ENCODE measurements at places on chromosomes 5 and 9.

DNA sequence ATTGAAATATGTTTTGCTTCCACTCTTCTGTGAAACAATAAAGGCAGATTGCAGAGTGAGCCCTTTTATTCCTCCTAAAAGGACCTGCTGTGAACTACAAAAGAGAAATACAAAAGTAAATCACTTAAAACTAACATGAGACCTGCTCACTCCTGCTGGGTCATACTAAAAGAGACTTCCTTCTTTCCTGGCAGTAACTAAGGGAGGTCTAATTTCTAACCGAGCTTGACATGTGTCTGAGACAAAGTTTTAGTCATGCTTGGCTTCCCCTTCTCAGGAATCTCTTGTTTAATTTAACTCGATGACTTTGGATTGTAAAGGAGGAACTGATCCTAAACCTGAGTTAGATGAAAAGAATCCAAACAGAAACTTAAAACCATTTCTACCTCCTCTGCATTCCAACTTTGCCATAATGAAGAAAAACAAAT is 86.4 kb upstream of the CDH6 start:
- DNase-seq, result no peak

DNA sequence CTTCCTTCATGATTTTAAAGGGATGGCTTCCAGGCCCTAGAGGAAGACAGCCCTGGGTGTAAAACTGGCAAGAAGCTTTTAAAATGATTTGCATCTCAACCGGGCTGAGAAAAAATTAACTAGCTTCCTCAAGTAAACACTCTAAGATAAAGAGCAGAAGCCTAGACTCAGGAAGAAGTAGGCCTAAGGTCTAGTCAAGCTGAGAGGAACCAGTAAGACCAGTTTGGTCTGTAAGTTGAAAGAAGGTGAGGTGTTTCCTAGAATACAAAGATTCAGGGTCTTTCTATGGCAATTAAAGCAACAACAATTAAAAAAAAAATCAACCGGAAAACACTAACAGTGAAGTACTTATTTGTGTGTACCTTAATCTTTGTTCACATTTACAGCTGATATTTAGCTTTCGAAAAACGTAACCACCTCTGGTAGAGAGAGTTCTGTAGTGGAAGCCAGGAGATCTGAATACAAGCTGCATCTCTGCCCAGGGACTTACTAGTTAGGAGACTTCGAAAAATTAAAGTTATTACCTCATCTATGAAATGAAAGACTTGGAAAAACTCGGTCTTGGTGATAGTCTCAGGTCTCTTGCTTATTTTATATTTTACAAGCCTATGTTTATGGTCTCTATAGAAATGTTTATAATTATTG is 75.7 kb downstream of the TUSC1 start:
- DNase-seq, result no peak

- DNase-seq, result no peak
Observed at GRCh38 chr5:140109018-140109758, 4.7 kb upstream of the PURA start.

DNA sequence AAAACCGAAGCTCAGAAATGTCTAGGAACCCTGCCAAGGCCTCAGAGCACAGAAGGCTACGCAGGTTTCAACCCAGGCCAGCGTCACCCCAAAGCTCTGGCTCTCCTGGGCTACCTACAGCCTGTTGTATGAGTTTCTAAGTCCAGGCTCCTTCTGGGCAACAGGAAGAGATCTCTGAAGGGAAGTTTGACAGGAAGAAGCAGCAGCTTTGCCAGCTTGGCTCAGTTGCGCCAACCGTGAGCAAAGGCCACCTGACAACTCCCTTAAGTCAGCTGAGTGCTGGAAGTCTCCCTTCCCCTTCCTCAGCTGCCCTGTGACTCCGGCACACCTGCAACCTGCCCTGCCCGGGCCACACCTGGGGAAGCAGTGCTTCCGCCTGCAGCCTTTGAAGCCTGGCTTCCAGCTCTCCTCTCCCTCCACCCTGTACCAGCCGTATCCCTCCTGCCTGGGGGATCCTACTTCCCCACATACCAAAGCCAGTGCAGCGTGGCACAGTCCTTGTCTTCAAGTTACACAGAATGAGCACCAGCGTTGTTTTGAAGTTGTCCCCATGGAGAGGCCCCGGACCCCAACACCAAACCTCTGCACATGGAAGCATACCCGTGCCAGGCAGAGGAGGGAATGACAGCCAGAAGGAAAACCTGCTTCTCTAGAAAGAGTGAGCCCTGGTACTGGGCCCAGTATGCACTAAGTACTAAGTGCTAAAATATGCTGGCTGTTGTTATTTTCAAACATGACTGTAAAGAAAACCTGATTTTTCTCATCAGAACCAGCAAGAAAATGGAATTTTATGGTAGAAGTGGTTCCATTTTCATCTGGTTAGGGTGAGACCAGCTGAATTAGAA is 36.5 kb downstream of the SHB start:
- DNase-seq, result no peak

DNA sequence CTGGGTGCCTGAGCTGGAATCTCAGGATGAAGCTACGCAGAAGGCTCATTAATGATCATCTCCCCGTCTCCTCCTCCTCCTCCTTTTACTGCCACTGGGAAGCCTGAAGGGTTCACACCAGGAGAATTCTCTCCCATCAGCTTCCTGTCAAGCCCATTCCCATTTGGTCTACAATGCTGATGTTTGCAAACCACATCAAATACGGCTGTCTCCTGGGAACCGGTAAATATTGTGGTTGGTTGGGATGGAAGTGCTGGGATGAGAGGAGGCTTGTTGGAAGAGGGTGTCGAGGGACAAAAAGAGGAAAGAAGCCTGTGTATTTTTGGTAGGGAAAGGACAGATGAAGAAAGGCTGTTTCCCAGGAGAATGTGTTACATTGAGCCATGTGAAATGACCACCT is 13.2 kb upstream of the S1PR3 start:
- DNase-seq, result no peak

GRCh38 chr5:56543441-56544388 is 271.6 kb upstream of the MAP3K1 start:
- DNase-seq, result no peak

DNA sequence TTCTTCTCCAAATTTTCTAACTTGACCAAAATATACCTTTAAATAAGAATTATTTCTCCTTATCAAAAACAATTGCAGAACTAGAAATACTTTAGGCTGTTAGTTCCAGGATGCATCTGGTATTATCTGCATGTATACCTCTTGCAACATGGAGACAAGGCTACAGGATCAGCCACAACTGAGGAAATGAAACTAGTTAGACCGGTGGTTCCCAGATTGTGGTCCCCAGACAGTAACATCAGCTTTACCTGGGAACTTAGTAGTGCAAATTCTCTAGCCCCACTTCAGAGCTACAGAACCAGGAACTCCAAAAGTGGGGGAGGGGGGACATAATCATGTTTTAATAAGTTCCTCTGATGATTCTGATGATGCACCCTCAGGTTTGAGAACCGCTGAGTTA is 61.6 kb upstream of the C9orf72 start:
- DNase-seq, result no peak

DNA sequence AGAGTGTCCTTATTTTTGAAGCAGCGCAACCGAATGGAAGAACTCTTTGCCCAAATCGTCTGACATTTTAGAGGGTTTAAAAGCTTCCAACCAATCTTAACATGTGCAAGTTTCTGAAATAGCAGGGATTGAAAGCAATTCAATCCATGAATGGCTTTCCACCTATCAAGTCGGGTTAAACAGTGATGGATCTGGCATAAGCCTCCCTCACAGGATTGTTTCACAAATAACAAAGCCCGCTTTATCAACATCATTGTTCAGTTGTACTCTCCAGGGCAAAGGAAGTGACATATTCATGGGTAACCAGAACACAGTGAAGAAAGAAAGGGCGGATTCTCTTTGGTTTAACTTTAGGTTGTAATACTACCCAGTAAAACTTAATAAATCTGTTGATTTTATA is 497.3 kb downstream of the MTRR start:
- DNase-seq, result no peak

GRCh38 chr5:72107131-72107900 is at the start of gene MAP1B:
Gene MAP1B, plus strand, starts transcription at chr5:72107475. Its CDS starts 57 bp downstream, at chr5:72107532.
- peak; percentile 75 for DNase-seq

DNA sequence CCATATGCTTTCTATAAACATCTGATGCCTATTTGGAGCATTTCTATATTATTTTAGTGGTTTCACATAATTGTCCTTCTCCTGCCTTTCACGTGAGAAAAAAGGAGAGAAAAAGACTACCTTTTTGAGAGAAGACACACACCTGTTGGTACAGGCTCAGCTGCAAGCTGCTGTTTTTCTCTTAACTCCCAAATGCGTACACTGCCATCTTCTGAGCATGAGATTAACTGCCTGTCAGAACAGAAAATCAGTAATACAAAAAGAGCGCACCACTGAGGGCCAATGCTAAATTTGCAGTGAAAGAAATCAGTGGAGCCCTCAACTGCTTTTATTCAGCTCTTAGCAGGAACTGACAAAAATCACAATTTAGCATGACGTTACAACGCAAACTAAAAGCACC is 54.9 kb downstream of the WDR41 start:
- no peak for DNase-seq

DNA sequence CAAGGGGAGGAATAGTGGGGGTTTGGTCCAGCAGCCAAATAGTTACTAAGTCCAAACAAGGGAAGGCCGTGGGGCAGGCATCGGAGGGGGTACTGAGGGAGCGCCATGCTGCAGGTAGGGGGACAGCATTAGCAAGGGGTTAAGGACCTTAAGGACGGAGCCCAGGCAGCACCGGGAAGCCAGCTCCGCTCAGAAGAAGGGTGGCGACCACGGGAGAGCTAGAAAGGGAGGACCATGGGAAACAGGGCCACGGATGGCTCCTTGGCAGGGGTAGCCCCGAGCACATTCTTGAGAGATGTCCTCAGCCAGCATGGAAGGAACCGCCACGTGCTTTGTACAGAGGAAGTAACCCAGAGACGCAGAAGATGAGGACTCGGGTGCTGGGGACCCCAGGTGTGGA is 76.2 kb upstream of the STXBP1 start:
- DNase-seq, result no peak

DNA sequence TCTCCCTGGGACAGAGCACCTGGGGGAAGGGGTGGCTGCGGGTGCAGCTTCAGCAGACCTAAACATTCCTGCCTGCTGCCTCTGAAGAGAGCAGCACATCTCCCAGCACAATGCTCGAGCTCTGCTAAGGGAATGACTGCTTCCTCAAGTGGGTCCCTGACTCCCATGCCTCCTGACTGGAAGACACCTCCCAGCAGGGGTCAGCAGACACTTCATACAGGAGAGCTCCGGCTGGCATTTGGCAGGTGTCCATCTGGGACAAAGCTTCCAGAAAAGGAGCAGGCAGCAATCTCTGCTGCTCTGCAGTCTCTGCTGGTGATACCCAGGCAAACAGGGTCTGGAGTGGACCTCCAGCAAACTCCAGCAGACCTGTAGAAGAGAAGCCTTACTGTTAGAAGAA is 77.2 kb downstream of the SLCO6A1 start:
- DNase-seq, result no peak

GRCh38 chr5:55427157-55427556 is 107.6 kb downstream of the PLPP1 start:
- peak; percentile 58 for DNase-seq

DNA sequence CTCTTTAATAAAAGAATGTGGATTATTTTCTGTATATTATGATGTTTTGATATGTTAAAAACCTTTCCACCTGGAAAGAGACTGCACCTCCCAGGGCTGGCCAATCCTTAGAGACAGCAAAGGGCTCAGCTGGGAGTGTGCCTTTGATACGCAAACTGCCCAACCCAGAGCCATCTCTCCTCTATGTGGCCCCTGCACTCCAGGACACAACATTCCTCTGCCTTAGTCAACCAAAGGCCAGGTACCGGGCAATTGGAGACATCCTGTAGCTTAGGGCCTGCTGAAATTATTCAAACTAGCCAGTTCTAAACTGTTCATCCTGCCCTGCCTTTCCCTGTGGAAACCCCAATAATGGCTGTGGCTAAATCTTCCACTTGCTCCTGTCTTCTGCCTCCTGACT is 5.0 kb upstream of the HSPB3 start:
- DNase-seq, result no peak

DNA sequence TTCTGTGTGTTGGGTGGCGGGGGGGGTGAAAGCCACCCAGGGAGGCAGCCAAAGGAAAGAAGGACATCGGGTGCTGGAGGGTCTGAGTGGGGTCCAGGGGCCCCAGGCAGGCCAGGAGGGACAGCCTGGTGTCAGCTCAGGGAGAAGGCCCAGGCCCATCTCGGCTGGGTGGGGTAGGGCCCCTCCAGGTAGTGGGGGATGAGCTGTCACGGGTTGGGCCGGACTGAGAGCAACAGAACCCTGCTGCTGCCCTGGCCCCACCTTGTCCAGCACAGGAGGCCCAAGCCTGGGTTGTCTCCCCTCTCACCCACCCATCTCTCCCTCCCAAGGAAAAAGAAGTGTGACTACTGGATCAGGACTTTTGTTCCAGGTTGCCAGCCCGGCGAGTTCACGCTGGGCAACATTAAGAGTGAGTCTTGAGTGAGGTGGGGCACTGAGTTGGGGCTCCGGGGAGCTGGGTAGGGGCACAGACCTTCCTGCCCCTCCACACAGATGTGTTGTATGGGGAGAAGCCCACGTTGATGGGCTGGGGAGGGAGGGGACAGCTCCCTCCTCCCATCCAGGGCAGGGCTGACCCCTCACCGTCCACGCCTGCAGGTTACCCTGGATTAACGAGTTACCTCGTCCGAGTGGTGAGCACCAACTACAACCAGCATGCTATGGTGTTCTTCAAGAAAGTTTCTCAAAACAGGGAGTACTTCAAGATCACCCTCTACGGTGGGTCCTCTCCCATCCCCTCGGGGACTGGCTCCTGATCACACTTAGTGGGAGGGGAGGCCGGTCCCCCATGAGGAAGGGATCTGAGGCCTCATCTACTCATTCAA is 2.3 kb downstream of the LCN2 start:
- no peak for DNase-seq

DNA sequence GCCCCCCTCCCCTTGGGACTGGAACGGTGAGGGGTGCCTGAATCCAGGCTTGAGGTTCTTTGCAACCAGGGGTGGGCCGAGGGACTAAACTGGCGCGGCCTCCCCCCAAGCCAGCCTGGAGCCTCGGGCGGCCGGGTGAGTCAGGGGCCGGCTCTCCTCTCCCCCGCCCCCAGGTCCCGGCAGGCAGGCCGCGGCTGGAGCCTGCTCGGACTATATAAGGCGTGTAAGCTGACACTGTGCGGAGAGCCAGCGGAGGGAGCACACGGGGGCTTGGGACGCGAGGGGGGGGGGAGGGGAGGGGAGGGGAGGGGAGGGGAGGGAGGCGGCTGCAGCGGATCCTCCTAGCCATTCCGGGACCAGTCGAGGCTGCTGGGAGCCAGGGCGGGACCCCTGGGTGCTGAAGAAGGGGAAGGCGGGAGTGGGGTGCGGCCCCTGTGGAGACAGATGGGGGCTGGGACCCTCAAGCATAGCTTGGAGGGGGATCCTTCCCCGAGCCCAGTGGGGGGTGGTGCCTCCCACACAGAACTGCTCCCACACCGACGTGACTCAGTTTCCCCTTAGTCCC is 595 bp downstream of the PDLIM7 start:
- peak; percentile 93 for DNase-seq

DNA sequence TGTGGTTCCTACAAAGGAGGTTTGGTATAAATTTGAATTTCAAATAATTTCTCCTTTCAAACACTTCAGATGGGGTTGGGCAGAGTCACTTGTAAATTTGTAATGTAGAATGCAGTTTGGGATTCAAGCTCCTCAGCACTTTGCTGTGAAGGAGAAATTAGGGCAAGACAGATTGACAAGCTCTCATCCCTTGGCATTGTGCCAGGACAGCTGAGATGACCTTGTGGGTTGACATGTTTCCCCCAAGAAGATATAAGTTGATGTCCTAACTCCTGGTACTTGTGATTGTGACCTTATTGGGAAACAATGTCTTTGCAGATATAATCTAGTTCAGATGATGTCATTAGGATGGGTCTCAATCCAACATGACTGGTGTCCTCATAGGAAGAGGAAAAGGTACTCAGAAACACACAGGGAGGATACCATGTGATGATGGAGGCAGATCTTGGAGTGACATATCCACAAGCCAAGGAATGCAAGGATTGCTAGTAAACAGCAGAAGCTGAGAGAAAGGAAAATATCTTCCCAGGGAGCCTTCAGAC is 408.3 kb downstream of the MED10 start:
- no peak for DNase-seq

Measured in cardiac fibroblast (primary cell).